ENCODE measurements at places on chromosomes 4 and X.

- peak; percentile 14 for DNase-seq
These were observed 140.3 kb upstream of the CXCL13 start for GRCh38 chr4:77465271-77465670.

DNA sequence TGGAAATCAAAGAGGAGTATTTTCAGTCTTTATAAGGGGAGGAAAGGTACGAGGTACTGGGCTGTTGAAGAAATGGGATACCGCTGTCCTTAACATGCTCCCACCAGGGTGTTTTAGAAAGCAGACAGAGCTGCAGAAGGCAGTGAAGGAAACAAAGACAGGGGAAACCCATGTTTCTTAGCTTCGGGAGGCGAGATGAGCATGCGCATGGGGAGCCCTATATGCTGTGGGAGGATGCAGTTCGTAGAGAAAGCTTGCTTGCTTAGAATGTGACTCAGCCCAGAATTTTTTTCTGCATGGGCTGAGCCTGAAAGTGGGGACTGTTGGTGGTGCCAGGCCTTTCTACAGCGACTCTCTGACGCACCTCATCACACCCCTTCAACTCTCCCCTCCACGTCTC lies 28.8 kb upstream of the SCOC start:
- DNase-seq: no peak

GRCh38 chr4:125527681-125528080 lies 212.9 kb downstream of the FAT4 start:
- no peak for DNase-seq

DNA sequence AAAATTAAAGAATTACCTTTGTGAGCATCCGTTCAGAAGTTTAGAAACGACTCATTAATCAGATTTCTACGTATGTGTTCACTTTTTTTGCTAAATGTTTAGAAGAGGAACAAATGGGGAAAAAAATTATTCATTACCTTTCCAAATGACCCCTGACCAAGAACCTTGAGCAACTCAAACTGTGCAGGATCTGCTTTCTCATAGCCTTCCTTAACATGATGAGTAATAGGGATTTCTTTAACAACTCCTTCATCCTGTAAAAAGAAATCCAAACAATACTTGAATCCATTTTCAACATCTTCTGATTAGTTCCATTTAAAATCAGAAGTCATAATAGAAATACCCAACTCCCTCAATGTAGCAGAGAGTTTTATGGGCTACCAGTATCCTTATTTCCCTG lies 32.1 kb downstream of the RPS6KA6 start:
- DNase-seq: no peak

DNA sequence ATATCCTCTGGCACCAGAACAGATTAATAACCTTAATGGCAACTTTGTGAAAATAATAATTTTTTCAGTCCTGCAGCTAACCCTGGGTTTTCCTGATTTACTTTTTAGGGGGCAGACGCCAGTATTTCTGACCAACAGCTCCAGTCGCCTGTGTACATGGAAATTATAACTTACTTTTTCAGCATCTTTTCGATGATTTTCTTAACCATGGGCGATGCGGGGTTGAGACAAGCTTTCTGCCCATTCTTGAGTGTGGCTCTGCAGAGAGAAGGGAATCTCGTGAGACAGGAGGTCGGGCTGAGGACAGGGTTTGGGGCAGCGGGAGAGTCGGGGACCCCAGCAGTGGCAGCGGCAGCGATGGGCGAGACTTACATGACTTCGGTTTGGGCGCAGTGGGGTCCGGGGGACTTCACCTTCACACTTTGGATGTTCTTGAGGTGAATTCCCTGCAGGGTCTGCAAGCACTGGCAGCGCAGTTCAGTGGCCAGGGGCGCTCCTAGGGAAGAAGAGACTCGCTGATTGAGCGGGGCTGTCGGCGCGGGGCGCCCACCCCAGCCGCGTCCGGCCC lies 484 bp downstream of the CXCL2 start:
- DNase-seq: no peak

DNA sequence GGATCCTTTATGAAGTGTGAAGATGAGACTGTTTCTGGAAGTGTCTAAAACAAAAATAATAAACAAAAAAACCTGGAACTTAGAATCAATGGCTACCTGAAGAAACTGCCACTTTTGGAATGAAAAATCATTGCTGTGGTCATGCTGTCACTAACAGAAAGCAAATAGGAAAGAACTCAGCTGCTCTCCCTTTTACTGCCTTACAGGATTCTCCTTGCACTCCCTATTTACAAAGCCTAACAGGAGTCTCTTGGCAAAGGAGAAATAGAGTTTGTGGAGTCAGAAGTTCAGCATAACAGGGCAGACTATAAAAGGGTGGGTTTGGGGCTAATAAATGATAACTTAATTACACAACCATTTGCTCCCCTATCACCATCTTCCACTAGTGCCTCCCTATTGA lies 19.0 kb upstream of the GK2 start:
- no peak for DNase-seq

- DNase-seq: no peak
These were observed 697 bp downstream of the SRPK3 start for GRCh38 chrX:153781428-153782047.

DNA sequence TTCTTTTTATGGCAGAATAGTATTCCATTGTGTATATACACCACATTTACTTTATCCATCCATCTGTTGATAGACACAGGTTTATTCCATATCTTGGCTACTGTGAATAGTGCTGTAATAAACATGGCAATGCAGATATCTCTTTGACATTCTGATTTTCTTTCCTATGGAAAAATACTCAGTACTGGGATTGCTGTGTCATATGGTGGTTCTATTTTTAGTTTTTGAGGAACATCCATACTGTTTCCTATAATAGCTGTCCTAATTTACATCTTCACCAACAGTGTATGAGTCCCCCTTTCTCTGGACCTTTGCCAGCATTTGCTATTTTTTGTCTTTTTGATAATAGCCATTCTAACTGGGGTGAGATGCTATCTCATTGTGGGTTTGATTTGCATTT lies 73.5 kb downstream of the GPAT3 start:
- DNase-seq: no peak

GRCh38 chrX:109352066-109352588 lies 129.8 kb downstream of the GUCY2F start:
- DNase-seq: no peak

GRCh38 chrX:132940727-132941327 lies 17.6 kb downstream of the HS6ST2 start:
- no peak for DNase-seq

- no peak for DNase-seq
These were observed 29.4 kb downstream of the ARAP2 start for GRCh38 chr4:36214735-36215485.

- no peak for DNase-seq
These were observed 27.8 kb upstream of the SLC2A9 start for GRCh38 chr4:10048941-10049697.

DNA sequence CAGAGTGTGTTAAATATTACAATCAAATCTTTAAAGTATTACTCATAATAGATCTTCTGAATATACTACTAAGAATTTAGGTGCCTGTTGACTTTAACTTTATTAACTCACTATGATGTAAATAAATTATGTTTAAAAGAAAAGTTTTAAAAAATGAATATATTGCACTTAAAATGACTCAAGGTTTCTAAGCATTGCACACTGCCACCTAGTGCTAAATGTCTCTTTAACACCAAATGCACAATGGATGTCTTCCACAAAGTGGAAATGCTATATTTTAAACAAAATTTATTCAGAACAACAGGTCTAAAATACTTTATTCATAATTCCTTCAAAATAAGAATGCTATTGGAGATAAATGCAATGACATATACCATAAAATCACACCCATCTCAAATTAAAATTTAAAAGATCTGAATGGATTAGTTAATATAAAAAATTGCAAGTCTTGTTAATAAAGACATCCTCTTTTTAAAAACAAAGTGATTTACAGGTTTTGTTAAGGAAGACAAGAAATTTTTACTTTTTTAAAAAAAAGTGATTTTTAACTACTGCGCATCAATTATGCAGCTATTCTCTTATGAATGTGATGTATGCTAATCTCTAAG lies 5.5 kb downstream of the INPP4B start:
- peak; percentile 30 for DNase-seq

GRCh38 chr4:150387981-150388380 lies 194.0 kb upstream of the MAB21L2 start:
- DNase-seq: no peak

GRCh38 chrX:17077361-17077760 lies 130.9 kb downstream of the REPS2 start:
- DNase-seq: no peak

DNA sequence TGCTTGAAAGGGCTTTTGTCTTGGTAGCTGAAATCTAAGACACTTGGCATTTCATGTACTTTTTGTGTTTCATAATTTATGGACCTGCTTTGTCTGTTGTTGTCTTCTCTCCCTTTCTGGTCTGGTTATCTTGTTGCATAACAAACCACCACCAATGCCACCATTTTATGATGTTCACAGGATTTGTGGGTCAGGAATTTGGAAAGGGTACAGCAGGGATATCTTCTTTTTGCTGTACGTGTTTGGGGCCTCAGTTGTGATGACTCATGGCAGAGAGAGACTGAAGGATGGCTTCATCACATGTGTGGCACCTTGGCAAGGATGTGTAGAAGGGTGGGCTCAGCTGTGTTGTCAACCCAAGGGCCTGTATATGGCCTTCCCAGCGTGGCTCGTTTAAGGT lies 35.2 kb downstream of the KDM6A start:
- DNase-seq: no peak

- no peak for DNase-seq
These were observed 39.7 kb upstream of the BMP3 start for GRCh38 chr4:80990851-80991250.

GRCh38 chr4:160202802-160203201 lies 1099.9 kb downstream of the RAPGEF2 start:
- no peak for DNase-seq

DNA sequence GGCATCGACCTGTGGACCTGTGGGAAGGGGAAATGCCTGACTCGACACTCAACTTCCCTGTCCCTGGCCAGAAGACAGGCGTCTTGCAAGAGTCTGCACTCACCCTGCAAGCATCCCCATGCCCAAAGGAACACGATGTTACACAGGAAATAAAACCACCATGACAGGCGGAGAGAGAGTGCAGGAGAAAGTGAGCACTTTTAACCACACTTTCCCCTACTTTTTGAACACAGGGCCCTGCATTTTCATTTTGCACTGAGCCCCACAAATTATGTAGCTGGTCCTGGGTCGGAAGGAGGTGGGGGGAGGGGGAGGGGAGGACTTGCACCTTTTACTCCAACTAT lies 13.8 kb upstream of the MAN2B2 start:
- DNase-seq: no peak

DNA sequence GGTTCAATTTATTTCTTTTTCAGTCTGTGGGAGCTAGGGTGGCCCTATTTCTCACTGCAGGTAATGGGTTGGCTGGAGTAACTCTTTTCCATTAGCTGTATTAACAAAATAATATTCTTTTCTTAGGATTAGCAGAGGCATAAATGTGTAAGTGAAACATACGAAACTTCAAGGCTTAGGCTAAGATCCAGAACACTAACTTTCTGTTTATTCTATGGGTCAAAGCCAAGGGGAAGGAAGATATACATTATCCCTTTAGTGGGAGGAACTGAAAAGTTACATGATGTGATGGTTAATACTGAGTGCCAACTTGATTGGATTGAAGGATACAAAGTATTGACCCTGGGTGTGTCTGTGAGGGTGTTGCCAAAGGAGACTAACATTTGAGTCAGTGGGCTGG lies 66.4 kb downstream of the DCAF8L2 start:
- no peak for DNase-seq

DNA sequence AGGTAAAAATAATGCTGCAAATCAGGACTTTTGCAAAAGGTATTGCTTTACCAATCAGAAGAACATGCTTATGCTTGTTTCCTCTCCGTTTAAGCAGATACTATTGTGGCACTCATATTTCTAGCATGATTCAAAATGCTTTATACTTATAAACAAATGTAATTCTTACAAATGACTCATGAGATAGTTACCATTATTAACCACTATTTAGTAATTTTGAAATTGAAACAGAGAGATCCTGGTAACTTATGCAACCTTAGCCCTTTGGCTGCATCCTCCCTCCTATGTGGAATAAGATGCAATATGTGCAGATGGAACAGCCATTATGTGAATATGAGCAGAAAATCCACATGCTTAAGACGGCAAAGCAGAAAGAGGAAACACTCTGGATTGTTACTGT lies 164.7 kb downstream of the PCDH18 start:
- no peak for DNase-seq

GRCh38 chr4:16707874-16708273 lies 190.6 kb downstream of the LDB2 start:
- DNase-seq: no peak

GRCh38 chr4:8552581-8553205 lies 27.5 kb upstream of the GPR78 start:
- DNase-seq: no peak

DNA sequence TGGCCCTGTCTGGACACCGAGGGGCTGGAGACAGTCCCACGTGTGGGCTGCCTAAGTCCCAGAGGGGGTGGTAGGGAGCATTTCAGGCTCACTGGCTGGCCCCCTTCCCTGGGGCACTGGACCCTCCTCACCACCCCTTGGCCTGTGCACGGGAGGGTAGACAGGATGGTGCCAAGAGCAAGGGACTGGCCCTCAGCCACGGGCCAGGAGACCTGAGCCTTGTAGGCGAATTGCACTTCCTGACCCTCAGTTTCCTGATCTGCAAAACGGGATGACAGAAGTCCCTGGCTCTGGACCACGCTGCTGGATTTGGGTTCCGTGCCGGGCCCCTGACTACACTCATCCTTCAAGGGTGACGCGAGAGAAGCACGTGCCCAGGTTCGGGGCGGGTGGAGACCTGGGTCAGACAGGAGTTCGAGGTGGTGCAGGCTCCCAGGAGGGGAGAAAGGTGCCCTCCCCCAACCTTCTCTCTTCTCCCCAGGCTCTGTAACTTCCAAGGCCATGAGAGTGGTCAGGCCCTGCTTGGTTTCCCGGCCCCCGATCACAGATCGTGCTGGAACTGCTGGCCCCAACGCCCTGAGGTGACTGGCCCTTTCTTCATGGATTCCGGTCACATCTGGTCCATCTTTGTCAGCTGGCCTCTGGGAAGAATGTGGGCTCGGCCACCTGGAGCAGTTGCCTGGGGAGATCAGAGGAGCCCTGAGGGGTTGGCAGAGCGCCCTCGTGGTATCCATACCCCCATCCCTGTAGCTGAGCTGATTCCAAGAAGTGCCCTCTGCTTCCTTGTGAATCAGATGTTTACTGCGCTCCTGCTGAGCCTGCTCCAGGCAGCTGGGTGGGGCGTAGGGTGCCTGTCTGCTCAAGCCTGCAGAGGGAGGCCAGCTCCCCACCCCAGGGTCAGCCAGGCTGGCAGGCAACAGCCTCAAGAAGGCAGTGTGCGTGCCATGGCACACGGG lies 3.3 kb downstream of the SH3BP2 start:
- DNase-seq: no peak

Data from T47D (cell line).